ENCODE measurements at places on chromosomes 16 and 17. TPM values are rescaled to one million over a fixed set of nuclear protein-coding genes. Genes with fewer than 3 reads are reported as not detected.

DNA sequence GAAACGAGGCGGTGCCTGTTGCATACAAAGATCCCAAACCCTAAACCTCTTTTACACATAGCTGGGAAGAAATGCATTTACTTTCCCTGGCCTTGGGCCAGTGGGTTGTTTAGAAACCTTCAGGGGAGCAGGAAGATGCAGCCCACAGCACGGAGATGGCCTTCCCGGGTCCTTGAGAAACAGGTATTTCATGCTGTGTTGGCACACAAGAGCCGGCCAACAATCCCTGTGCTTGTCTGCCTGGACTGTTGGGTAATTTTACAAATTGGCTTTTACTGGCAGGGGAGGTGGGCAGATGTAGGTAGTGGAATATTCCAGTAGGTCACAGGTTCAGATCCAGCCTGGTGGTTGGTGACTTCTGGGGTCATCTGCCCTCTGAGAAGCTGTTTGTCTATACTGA, 148.0 kb downstream of the FOXL1 start:
- DNase-seq, result no peak

DNA sequence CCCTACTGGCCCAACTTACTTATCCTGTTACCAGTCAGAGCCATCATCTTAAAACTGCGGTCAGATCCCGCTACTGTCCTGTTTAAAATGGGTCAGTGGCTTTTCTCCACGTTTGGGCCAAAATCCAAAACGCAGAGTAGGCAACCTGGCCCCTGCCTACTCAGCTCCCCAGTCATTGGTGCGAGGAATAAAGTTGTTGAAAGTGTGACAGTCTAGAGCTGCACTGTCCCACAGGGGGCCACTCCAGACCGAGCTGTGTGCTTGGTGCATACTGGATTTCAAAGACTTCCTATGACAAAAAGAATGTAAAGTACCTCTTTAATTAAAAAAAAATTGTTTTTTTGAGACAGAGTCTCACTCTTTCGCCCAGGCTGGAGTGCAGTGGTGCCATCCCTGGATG, 21.2 kb upstream of the LYRM9 start:
- no peak for DNase-seq

- DNase-seq, result no peak
Measured at GRCh38 chr16:6081320-6081976, 983.9 kb upstream of the EEF2KMT start.

GRCh38 chr17:82729479-82730260, 5.7 kb upstream of the FN3K start:
- no peak for DNase-seq

DNA sequence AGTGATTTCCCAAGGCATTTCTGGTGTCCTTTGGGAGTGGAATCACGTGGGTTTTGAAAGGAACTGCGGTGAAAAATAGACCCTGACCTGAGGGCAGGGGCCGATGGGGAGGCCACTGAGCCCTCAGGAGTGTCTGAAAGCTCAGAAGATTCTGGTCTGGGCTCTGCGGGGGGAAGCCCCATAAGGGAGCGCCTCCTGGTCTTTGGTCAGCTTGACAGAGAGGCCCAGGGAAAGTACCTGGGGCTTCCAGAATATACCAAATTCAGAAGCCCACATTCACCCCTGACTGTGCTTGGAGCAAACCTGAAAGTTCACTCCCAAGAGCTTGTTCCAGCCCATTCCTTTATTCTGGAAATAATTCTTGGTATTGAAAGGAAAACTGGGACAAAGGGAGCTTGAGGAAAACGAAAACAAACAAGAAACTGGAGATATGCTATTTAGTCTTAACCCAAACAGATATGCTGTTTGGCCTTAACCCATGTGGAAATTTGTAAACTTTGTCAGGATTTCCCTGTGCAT, 23.2 kb upstream of the NAGLU start:
- DNase-seq, result no peak

Gene SLC38A8
- total RNA-seq, result not detected

Gene MYL4
- 0.69 TPM for total RNA-seq

- DNase-seq, result no peak
Measured at GRCh38 chr17:37802061-37802595, 57.3 kb upstream of the HNF1B start.
